ENCODE measurements at places on chromosomes 6 and 20. TPM values are rescaled to one million over a fixed set of nuclear protein-coding genes. Genes with fewer than 3 reads are reported as not detected.

DNA sequence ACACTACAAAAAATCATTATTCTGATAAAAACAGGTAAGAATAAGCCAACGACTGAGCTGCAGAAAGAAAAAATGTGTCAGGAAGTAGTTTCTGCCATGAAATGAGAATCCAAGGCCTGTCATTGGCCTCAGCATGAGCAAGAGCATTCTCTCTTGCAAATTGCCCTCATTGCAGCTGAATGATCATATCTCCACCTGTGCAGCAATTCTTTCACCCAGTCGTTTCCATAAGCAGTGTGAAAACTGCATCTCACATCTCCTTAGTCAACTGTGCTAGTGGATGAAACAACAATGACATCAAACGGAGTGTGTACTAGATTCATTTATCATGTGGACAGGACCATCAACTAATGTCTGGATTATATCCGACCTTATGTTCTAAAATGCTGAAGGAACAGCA is 88.2 kb upstream of the STXBP5 start:
- no peaks in the 10 kb centered on the region for H3K36me3 ChIP-seq
- no peaks in the 10 kb centered on the region for H3K27me3 ChIP-seq
- no peak for DNase-seq
- H3K27ac ChIP-seq = no peak overlapping the region

The FNDC11 gene
- total RNA-seq = 1.8 TPM

- DNase-seq = no peak
- no peak overlapping the region for H3K4me3 ChIP-seq
- no peaks in the 10 kb centered on the region for H3K36me3 ChIP-seq
- H3K27me3 ChIP-seq = peaks cover 15% of the 10 kb centered on the region
- H3K27ac ChIP-seq = no peak overlapping the region
- H3K4me1 ChIP-seq = no peaks in the 10 kb centered on the region
Observed at GRCh38 chr20:20205141-20205861, 153.0 kb downstream of the CFAP61 start.

DNA sequence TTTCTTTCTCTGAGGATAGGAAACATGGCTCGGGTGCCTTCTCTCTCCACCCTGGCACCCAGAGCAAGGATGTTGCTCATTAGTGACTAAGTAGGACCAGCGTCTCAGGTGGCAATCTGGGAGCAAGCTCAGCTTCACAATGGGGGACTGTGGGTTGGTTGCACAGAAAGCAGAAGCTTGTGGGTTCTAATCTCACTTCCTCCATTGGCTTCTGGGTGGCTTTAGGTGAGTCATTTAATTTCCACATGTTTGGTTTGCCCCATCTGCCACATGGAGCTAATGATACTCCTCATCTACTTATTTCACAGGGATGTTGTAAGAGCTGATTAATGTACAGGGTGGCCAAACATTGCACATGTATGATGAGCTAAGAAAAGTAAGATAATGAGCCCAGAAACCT is 54.8 kb upstream of the AKIRIN2 start:
- DNase-seq = peak; percentile 4
- H3K4me3 ChIP-seq = no peak overlapping the region
- H3K36me3 ChIP-seq = no peaks in the 10 kb centered on the region
- H3K27ac ChIP-seq = no peak overlapping the region
- H3K27me3 ChIP-seq = no peaks in the 10 kb centered on the region

The IRF4 gene
- total RNA-seq = 16.9 TPM

GRCh38 chr6:128432394-128432793 is 88.0 kb downstream of the PTPRK start:
- H3K4me3 ChIP-seq = no peak overlapping the region
- DNase-seq = no peak
- H3K4me1 ChIP-seq = no peaks in the 10 kb centered on the region
- no peak overlapping the region for H3K27ac ChIP-seq
- H3K27me3 ChIP-seq = no peaks in the 10 kb centered on the region

- H3K27ac ChIP-seq = no peak overlapping the region
- H3K4me1 ChIP-seq = no peaks in the 10 kb centered on the region
- H3K36me3 ChIP-seq = no peaks in the 10 kb centered on the region
- no peak overlapping the region for H3K4me3 ChIP-seq
- no peak for DNase-seq
Observed at GRCh38 chr6:150413781-150414281, 45.0 kb downstream of the IYD start.

DNA sequence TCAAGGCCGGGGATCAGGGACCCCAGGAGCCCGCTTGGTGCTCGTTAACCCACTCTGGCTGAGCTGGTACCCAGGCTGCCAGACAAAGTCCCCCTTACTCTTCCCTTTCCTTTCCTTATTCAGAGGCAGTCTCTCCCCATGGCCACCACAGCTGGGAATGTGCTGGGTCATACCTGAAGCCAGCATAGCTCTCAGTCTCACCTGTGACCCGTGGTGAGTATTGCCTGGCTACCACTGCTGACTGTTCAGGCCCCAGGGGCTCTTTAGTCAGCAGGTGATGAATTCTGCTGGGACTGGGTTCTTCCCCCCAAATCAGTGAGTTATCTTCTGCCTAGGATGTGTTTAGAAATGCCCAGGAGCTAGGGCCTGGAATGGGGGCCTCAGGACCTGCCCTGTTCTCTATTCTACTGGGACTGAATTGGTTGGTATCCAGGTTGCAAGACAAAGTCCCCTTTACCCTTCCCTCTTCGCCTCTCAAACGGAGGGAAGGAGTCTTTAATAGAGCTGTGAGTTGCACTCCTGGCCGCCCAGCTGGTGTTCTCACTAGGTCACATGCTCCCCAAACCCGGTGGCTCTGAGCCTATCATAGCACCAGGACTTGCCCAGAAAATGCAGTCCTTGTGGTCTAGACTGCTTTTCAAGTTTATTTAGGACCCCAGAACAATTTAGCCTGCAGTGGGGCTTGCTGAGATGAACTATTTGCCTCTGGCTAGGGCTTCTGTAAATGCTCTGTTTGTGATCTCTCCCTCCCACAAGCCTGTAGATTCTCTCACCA is 64.6 kb downstream of the MYO6 start:
- no peaks in the 10 kb centered on the region for H3K36me3 ChIP-seq
- H3K4me1 ChIP-seq = no peaks in the 10 kb centered on the region
- no peaks in the 10 kb centered on the region for H3K27me3 ChIP-seq
- H3K4me3 ChIP-seq = no peak overlapping the region
- no peak for DNase-seq

GRCh38 chr6:150159757-150160156 is 16.9 kb downstream of the PPP1R14C start:
- no peaks in the 10 kb centered on the region for H3K36me3 ChIP-seq
- H3K4me1 ChIP-seq = no peaks in the 10 kb centered on the region
- H3K27me3 ChIP-seq = peaks cover 3% of the 10 kb centered on the region
- no peak overlapping the region for H3K4me3 ChIP-seq
- H3K27ac ChIP-seq = no peak overlapping the region

All from T-cell (primary cell).